ENCODE measurements at places on chromosomes 16 and 17.

- no peak for DNase-seq
Observed at GRCh38 chr17:494601-495265, 142.1 kb upstream of the RPH3AL start.

- no peak for DNase-seq
Observed at GRCh38 chr17:36885771-36886377, 51.4 kb upstream of the LHX1 start.

- DNase-seq = no peak
Observed at GRCh38 chr16:27253526-27253930, 15.0 kb downstream of the NSMCE1 start.

GRCh38 chr17:73352261-73352660 lies 40.5 kb upstream of the CDC42EP4 start:
- DNase-seq = no peak

DNA sequence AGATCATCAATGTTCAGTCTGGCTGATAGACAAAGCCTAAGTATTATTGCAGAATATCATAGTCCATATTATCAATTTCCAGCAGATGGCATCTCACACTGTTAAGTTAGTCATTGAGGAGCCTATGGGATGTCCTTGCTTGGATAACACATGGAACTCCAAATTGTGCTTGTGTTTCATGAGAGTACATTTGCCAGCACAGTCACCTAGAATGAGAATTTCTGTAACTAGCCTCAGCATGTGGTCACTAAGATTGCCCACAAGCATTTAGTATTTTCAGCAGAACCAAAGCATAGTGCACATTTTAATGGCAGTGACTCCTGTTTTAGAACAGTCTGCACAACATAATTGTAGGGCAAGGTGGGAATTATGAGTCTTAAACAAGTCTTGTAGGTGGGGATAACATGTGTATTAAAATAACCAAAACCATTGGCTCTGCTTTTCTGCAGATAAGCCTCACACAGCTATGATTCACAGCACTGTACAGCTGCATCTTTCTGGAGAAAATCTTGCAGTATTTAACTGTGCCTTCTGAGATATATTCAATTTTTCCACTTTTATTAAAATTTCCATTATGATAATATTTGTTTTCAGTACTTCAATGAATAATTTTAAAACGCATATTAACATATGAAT lies 882.8 kb upstream of the SOX9 start:
- DNase-seq = no peak

GRCh38 chr17:68060336-68060735 lies 24.8 kb downstream of the KPNA2 start:
- DNase-seq = no peak

GRCh38 chr17:32489320-32490100 lies 2.7 kb downstream of the CDK5R1 start:
- DNase-seq = no peak

- no peak for DNase-seq
Observed at GRCh38 chr16:3612510-3613466, 1.4 kb upstream of the SLX4 start.

GRCh38 chr17:18039535-18040260 lies 490 bp downstream of the GID4 start:
- no peak for DNase-seq

DNA sequence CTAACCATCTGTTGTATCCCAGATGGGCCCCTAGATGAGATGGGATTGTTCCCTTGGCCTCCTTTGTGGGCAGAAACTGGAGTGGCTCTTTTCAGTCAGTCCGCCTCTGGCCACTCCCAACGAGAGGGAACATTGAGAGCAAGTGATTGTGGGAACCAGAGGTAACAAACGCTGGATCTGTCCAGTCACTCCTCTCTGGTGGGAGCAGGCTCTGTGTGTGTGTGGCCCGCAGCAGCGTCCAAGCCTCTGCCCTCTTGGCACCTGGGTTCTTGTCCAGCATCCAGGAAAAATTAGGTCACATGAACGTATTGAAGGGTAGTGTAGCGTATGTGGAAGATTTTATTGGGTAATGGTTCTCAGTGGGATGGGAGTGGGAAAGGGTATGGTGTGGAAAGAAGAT lies 101.9 kb upstream of the COX10 start:
- DNase-seq = no peak

DNA sequence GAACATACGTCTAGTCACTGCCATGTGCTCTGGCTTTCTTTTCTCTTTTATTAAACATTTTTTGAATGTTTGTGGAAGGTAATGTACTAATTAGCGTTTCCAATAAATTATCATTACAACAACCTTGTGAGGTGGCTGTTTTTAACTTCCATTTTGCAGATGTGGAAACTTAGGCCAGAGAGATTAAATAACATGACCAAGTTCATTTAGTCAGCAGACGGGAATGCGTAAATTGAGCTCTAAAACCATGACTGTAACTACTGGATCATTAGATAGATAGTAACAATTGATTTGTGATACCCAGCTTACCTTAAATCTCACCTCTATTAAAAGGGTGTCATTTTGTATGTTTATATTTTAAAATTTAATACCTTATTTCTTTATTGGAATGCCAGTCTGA lies 49.4 kb downstream of the RABEP1 start:
- no peak for DNase-seq

- no peak for DNase-seq
Observed at GRCh38 chr17:39835038-39835786, 28.9 kb downstream of the IKZF3 start.

DNA sequence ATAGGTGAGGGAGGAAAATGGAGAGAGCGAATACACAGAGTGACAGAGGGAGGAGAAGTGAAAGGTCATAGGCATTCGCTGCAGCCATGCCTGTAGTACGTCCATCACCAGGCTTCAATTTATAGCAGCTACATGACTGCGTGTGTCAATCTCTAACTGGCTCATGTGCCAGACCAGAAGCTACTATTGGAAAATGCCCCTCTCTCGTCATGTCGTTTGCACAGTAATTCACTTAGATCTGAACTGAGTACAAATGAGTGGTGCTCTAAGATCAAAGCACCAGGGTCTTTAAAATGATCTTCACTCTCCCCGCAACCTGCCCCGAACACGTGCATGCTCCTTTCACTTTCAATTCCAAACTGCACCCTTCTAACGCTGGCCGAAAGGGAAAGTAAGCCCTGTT lies 51.3 kb downstream of the ADCY9 start:
- DNase-seq = peak; percentile 48

DNA sequence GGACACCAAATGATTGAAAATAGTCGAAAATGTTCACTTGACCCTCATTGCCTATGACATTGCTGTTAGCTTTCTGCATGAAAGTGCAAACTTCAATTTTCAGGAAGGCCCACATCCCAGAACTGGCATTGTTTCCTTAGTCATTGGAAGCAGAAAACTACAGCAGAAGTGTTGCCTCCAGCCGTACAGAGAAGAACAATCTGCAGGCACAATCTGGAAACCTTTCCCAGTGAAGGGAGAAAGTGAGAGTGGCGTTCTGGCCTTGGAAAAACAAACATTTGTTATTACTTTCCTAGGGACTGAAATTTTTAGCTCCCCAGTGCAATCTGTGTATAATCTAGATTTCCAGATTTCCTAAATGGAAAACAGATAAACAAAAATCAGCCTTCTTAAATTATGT lies 529.5 kb upstream of the RBFOX1 start:
- no peak for DNase-seq

DNA sequence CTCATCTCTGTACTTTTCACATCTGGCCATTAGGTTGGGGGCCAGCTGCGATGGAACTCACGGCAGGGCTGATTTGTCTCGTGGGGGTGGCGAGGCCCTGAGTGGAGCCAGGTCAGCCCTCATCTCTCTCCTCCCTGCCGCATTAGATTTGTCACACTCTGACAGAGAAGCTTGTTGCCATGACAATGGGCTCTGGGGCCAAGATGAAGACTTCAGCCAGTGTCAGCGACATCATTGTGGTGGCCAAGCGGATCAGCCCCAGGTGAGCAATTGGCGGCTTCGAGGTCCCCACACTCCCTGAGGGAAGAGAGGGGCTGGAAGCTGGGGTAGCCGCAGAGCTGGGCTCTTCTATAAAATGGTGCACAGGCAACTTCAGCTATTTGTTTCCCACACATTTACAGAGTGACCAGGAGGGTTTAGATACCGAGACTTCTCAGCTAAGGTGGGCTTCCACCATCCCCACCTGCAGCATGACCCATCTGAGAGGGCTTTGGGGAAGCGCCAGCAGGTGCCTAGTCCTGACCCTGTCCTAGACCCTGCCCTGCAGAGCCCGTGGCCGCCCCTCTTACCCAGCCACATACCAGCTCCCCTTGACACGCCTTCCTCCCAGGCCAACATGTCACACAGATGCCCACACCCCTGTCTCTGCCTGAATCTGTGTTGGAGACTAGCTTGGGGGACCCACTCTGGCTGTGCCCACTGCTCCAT lies 8.4 kb downstream of the TMEM98 start:
- DNase-seq = no peak

DNA sequence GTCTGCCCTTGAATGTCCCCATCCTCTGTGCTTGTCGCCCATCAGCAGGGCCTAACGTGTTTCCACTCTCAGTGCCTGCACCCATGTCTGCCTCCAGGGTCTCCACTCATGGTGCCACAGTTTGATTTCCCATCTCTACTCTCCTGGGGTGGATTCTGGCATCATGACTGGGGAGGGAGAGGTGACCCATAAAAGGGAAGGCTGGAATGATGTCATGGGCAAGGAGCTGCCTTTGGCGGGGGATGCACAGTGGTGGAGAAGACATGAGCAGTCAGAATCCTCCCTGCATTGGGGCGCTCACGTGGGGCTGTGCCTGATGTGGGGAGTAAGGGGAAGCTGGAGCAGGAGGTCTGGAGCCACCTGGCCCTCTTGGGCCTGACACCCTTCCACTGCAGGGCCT lies 100.9 kb downstream of the USP22 start:
- DNase-seq = no peak

DNA sequence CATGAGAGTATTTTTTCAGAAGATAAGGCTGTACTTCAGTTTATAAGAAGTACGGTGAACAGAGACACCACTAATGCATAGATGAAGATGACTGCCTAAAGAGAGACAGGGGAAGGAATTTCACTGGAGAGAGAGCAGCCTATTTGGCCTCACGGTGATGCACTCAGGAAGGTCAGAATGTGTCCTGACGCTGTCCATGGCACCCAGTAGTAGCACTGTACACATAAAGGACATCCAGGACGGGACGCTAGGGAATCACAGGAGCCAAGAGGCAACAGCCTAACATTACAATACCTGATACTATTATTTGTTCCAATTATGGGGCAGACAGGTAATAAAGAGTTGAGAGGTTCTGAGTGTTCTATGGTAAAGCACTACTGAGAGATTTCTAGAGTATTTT lies 24.9 kb upstream of the LRRC37A start:
- DNase-seq = no peak

DNA sequence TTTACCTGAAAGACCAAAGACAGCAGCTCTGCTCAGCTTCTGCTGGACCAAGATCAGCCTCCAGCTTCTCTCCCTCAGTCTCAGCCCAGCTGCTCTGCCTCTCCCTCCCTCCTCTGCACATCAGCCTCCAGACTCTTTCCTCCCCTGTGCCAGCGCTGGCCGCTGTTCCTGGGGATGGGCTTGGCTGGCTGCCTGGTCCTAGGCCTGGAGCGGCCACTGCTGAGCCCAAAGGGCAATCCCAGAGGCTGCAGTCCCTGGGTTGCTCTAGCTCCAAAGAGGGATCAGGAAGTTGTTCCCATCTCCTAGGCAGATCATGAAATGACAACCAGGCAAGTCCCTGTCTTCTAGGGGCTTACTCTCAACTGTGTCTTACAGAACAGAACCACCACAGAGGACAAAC lies 31.3 kb downstream of the DCUN1D3 start:
- no peak for DNase-seq

- no peak for DNase-seq
Observed at GRCh38 chr17:13074026-13074425, 56.2 kb upstream of the ELAC2 start.

- no peak for DNase-seq
Observed at GRCh38 chr16:13977177-13977576, 57.2 kb downstream of the ERCC4 start.

DNA sequence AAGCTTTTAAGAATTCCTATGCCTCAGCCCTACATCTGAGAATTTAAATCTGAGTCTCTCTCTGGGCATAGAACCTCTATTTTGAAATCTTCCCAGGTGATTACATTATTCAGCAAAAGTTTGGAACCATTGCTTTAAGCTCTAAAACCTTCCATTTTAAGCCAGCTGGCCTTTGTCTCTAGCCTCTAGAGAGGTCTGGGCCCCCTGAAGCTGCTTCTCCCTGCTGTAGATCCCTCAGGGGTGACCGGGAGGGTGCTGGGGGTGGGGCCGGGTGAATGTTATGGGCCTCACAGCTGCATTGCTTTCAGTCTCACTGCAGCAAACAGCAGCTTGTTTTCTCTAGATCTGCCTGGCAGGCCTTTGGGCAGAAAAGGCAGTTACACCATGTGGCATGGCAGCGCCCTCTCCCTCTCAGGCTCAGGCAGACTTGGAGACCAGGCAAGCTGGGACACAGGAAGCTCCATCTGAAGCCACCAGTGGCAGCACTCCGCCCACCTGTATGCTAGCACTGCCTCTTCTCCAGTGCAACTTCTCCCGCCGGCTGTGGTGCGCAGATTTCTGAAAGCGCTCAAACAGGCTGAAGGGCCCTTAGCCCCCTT lies 66.3 kb downstream of the MPRIP start:
- no peak for DNase-seq

GRCh38 chr17:2071455-2072281 lies 16.8 kb downstream of the HIC1 start:
- no peak for DNase-seq

DNA sequence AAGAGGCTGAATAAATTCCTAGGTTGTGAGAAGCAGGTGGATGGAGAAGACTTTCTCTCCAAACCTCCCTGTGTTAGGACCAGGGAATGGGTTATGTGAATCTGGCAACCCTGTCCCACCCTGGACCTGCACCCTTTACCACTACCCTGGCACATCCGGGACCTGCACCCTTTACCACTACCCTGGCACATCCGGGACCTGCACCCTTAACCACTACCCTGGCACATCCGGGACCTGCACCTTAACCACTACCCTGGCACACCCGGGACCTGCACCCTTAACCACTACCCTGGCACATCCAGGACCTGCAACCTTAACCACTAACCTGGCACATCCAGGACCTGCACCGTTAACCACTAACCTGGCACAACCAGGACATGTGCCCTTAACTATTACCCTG lies 207.0 kb upstream of the CACNG3 start:
- DNase-seq = no peak

DNA sequence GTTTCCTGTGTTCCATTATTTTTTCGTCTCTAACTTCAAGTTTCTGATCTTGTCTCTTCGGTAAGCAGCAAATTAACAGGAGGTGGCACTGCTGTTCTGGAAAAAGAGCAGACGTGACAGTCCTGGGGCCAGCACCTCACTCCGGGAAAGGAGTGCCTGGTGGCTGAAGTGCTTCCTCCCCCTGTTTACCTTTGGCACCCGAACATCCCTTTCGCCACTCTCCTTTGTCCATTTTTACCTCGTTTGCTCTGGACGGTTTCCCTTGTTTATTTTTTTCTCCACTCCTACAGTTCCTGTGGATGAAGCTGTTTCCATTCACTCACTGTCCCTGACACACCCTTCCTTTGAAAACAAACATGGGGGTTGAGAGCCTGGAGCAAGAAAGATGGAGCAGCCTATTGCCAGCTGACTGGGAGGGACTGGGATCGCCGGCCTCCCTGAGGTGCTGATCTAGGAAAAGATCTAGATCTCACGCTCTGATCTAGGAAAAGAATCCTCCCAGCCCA lies 12.6 kb downstream of the SAP30BP start:
- no peak for DNase-seq

Measured in activated CD4-positive, alpha-beta T cell treated with anti-CD3 and anti-CD28 coated beads for 4 hours (primary cell).